Upper lobe of left lung (tissue), 6 donors: ENCODE measurements at places on chromosomes 6 and 20. TPM values are rescaled to one million over a fixed set of nuclear protein-coding genes. Genes with fewer than 3 reads are reported as not detected.

DNA sequence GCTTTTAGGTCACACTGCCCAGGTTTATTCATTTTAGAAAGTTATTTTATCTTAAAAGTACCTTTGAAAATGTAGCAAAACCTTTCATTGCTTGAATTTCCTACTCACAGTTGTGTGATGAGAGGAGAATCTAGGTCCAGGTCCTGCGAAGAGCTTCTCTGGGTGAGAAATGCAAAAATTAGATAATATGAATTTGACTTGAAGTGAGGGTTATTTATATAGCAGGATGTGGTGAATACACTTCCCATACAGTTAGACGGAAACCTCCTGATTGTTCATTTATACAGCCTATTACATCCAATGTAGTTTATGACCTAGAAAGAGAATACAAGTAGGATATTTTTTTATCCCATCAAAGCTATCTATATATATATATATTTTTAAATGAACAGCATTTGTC is 30.5 kb downstream of the CDKAL1 start:
- H3K27me3 ChIP-seq: no peaks in the 10 kb centered on the region
- no peak overlapping the region for H3K4me3 ChIP-seq
- H3K36me3 ChIP-seq: no peaks in the 10 kb centered on the region
- no peaks in the 10 kb centered on the region for H3K4me1 ChIP-seq
- DNase-seq: no peak

DNA sequence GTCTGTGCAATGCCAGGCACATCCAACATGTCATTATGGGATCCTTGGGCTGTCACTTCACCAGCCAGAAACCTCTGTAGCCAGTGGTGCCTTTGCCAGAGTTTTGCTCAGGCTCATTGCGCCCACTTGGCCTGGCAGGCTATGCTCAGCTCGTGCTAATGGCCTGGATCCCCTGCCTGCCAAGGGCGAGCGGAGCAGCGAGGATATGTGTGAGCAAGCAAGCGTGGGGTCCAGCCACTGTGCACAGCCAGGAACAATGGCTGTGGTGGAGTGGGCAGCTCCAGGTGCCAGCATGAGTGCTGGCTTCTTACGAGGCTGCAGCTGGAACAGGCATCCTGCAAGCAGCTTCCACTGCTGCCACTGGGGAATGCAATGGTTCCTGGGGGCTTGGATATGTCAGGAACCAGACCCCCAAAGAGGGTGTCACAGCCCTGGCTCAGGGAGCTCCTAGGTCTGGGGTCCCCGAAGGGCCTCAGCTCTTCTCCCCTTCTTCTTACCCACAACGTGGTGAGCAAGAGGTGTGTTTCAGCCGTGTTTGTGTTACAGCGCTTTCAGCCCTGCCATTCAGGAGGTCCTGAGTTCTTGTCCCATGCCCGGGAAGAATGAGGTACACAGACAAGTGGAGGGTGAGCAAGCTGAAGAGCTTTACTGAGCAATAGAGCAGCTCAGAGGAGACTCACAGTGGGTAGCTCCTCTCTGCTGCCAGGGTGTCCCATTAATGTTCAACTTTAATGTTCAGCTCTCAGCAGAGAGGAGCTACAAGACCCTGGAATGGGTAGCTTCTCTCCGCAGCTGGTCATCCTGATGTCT is 22.3 kb upstream of the TOP1 start:
- H3K27me3 ChIP-seq: no peaks in the 10 kb centered on the region
- DNase-seq: no peak
- H3K4me1 ChIP-seq: peaks cover 73% of the 10 kb centered on the region

DNA sequence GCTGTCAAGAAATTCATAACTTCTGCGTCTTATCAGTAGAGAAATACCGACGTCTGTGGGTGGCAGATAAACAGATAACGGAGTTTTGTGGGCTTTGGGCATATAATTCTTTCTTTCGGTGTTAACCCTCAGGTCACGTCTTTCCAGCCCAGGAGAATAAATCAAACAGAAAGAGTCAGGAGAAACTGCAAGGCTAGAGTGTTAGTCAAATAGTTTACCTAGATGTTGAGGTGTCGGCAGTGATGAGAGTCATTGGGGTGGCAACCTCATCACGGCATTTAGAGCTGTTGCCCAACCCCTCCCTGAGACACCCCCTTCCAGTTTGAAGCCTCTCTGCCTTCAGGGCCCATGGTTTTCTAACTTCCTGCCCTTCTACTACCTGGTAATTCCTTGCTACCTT is 49.5 kb downstream of the ADTRP start:
- H3K36me3 ChIP-seq: no peaks in the 10 kb centered on the region
- no peak for DNase-seq
- no peak overlapping the region for H3K27ac ChIP-seq

DNA sequence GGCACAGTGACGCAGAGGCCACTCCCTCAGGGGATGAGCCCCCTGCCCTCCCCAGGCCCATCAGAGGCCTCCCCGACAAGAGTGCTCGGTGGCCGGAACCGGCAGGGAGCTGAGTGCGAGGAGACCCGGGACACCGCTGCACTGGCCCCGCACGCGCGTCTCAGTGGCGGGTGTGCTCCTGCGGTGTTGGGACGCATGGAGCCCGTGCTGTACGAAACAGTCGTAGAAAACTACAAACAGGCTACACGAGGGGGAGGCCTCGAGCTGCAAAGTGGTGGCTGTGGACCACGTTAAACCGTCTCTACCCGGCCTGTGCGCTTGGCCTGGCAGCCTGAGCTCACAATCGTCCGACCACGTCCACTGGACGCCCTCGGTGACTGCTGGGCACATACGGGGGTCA is 40.2 kb upstream of the FNDC1 start:
- H3K36me3 ChIP-seq: no peaks in the 10 kb centered on the region
- no peaks in the 10 kb centered on the region for H3K27me3 ChIP-seq
- no peak overlapping the region for H3K4me3 ChIP-seq
- DNase-seq: peak; percentile 69
- H3K27ac ChIP-seq: no peak overlapping the region

DNA sequence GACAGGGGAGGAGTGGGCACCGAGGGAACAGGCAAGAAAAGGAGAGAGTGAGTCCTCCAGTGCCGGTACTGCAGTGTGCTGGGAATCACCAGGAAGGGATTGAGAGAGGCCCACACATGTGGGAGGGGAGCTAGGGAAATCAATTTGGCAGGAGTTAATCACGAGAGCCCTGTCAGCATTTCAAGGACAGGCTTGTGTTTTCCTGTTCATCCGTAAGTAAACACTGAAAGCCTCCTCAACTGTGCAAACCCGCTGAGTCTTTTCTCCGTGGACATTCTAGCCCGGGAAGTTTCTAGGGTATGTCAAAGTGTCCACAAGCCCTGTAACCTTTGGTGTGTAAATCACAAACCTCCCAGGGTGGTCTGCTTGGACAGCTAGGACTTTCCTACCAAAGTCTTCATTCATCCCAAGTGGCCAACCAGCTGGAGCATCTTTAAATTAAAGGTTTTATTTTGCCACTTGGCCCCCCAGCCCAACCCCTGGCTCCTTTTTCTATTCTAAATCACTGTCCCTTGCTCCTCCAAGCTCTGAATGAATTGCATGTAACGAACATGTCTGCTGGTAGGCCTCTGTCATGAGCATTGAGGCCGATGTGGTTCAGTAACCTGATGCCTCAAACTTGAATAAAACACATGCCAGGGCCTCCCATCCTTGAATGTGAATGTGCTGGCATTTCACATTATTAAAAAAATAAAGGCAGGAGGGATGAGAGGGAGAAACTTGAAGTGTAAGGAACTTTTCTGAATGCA is 149.1 kb downstream of the ZNF217 start:
- H3K36me3 ChIP-seq: no peaks in the 10 kb centered on the region
- no peak for DNase-seq
- H3K27ac ChIP-seq: no peak overlapping the region

SIRPB1 gene
- total RNA-seq: 20.6 TPM

DNA sequence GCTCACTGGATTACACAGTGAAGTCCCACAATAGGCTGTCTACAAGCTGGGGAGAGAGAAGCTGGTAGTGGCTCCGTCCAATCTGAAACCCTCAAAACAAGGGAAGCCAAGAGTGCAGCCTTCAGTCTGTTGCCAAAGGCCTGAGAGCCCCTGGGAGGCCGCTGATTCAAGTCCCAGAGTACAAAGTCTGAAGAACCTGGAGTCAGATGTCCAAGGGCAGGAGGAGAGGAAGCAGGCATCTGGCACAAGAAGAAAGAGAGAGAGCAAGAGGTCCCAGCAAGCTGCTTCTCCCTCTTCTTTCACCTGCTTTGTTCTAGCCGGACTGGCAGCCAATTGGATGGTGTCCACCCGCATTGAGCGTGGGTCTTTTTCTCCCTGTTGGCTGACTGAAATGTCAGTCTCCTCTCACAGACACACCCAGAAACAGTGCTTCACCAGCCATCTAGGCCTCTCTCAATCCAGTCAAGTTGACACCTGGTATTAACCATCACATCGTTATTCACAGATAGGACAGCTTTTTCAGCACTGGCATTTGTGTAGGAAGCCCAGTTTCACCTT is 51.2 kb downstream of the CRYBG1 start:
- no peak for DNase-seq
- no peak overlapping the region for H3K27ac ChIP-seq
- H3K27me3 ChIP-seq: no peaks in the 10 kb centered on the region
- H3K4me1 ChIP-seq: no peaks in the 10 kb centered on the region

SAMD5 gene
- total RNA-seq: 10.8 TPM

GRCh38 chr20:34875642-34876405 is 588 bp upstream of the ACSS2 start:
- H3K4me3 ChIP-seq: peak overlapping the region; percentile 69
- no peaks in the 10 kb centered on the region for H3K27me3 ChIP-seq
- DNase-seq: peak; percentile 100
- H3K27ac ChIP-seq: peak overlapping the region; percentile 88
- H3K4me1 ChIP-seq: peaks cover 52% of the 10 kb centered on the region

DNA sequence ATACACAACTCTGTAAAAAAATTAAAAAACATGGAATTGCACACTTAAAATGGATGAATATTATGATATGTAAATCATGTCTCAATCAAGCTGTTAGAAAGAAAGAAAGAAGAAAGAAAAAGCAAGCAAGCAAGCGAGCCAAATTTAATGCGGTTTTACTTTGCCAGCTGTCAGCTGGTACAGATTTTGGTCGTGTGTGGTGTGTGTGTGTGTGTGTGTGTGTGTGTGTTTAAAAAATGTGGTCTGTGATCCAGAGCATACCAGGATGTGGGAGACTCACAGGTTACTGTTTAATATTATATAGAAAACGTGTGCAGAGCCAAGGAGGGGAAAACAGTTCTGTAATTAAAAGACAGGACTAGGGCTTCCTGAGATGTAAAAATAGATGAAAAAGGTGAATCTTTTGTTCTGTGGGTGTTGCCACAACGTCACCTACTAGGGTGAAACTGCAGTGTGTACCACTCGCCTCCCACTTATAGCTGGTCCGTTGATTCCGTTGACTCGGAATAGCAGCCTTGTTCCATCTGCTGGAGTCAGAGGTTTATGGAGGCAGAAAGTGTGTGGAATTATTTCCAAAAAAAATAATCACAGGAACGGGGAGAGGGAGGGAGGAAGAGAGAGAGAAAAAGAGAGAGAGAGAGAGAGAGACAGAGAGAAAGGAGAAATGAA is 197.7 kb downstream of the BCAS1 start:
- no peak for DNase-seq
- no peak overlapping the region for H3K4me3 ChIP-seq

OPRM1 gene
- total RNA-seq: not detected

DNA sequence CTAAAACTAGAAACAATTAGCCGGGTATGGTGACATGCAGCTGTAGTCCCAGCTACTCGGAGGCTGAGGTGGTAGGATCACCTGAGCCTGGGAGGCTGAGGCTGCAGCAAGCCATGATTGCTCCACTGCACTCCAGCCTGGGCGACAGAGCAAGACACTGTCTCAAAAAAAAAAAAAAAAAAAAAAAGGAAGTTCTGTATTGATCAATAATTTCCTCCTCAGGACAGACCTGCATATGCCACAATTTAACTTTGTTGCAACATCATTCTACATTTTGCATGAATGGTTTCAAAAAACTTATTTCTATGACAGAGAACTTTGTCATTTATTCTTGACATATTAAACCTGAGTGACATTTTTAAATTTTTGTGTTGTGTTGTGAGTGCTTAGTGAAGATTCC is 5.5 kb downstream of the DNAJC5 start:
- no peak overlapping the region for H3K27ac ChIP-seq
- peaks cover 63% of the 10 kb centered on the region for H3K4me1 ChIP-seq

DNA sequence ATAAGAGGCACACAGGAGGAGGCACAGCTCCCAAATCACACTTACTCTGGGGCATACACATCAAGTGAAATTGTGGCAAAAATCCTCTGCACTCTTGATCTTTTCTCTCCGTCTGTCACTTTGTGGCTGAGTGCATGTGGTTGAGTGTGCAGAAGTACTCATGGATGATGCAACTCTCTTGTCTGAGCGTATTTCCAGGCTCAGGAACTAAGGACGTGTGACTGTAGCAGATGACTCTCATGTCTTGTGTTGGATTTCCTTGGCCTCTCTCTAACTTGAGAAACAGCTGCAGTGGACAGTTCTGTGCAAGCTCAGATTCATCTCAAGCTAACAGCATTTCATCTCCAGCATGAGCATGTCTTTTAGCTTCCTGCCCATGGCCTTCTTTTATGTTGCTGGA is 245.4 kb upstream of the FLRT3 start:
- no peak for DNase-seq
- H3K4me1 ChIP-seq: no peaks in the 10 kb centered on the region
- H3K27ac ChIP-seq: no peak overlapping the region
- H3K27me3 ChIP-seq: no peaks in the 10 kb centered on the region
- H3K4me3 ChIP-seq: no peak overlapping the region

DNA sequence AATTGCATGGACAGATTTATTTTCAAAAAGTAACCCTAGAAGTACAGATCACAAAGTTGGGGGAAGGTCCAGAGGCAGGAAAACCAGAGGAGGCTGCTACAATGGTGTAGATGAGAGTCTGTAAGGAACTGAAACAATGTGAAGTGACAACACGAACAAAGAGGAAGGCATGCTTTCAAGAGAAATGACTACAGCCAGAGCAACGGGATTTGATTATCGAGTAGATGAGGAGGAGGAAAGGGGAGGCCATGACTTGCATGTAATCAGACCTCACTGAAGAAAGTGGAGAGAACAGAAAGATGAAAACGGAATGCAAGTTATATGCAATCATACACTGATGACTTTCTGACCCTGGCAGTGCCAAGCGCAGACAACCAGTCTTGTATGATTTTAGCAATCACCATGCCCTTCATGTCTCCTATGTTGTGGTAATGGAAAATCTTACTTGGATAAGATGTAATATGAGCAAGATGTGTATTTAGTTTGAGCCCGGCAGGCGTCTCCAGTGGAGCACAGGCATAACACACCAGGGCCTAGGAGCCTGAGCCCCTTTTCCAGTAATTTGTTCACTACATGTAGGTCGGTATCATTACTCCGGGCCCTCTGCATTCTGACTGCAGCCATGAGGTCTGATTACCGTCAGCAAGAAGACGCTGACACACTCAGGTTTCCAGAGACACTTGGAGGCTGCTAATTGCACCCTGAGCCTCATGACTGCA is 34.0 kb upstream of the FAM83C start:
- H3K27me3 ChIP-seq: no peaks in the 10 kb centered on the region
- peaks cover 7% of the 10 kb centered on the region for H3K4me1 ChIP-seq
- H3K27ac ChIP-seq: no peak overlapping the region

GRCh38 chr20:56735084-56735642 is 106.1 kb downstream of the TFAP2C start:
- no peak overlapping the region for H3K27ac ChIP-seq
- DNase-seq: no peak
- no peaks in the 10 kb centered on the region for H3K27me3 ChIP-seq
- no peak overlapping the region for H3K4me3 ChIP-seq

PRDM1 gene
- total RNA-seq: 11.0 TPM
